Ureter (tissue), 1 donor: ENCODE measurements at places on chromosomes 6 and 20.

GRCh38 chr6:41428996-41429421, 93.6 kb downstream of the NCR2 start:
- DNase-seq, result peak; percentile 64

DNA sequence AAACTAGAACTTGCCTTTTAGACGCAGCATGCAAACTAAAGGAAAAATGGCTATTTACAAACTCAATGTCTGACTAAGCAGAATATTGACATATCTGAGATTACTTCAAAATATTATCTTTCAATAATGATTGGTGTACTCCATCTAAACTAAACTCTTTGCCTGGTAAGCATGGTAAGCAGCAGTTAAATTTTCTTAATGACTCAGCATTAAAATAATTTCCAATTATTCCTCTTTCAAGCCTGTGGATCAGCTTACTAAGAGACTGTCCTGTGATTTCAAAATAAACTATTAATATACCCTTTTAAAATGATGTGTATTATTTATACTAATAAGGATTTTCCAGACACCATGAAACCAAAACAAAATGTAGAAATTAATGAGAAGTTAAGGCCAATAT, 226.8 kb upstream of the THEMIS start:
- no peak for DNase-seq

DNA sequence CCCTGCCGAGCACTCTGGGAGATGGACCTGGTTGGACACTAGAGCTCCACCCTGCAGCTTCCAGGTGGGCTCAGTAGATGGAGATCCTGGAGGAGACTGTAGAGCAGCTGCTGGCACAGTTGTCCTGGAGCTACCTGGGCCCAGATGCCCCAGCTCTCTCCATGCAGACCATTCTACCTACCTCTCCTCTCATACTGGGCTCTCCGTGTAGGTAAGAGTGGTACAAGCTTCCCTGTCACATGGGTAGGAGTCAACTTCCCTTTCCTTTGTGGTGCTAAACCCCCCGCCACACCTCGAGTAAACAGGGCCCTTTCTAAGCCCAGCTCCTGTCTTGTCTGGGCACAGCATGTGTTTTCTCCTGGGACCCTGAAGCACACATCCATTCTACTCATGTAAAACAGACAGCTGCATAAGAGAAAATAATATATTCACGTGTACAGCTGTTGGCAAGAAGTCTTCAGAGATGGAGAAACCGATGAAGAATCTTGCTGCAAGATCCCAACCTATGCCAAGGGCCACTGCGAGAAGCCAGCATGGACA, 108.1 kb upstream of the DUSP22 start:
- DNase-seq, result peak; percentile 10

- no peak for DNase-seq
Observed at GRCh38 chr6:87714093-87714842, 12.2 kb upstream of the AKIRIN2 start.

DNA sequence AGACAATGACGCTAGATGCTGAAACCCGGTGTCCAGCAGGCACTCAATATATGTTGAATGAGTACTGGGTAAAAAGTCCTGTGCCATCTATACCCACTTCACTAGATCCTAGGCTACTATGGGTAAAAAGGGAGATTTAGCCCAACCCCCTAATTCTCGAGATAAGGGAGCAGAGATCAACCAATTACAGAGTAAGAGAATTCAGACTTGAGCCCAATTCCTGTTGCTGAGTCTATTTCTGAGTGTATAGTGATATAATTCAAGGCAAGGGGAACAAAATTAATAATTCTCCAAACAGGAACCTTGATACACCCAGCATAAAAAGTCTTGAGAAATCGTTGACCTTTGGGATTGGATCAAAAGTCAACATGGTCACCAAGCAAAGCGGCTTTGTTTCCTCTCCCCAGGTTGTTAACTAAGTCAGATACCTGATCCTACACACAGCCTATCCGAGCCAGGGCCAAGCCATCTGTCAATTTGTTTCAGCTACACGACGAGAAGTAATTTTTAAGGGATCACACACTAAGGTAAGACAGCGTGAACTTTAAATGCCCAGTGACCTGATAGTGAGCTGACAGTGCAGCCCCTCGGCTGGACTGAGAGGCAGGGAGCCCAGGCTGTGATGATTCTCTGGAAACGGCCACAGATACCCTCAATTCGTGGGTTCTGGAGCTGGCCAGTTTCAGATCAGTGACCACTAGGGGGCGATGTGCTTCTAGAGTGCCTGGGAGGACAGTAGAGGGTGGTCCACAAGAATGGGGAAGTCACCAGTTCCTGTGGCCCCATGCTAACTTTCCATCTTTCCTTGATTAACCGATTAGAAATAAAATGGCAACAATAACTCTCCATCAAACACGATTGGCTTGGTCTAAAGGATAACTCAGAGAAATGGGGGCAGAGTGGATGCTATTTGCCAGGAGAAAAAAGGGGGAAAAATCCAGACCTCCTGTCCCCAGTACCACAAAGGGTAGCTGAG, 46.2 kb downstream of the SLC22A23 start:
- DNase-seq, result no peak

DNA sequence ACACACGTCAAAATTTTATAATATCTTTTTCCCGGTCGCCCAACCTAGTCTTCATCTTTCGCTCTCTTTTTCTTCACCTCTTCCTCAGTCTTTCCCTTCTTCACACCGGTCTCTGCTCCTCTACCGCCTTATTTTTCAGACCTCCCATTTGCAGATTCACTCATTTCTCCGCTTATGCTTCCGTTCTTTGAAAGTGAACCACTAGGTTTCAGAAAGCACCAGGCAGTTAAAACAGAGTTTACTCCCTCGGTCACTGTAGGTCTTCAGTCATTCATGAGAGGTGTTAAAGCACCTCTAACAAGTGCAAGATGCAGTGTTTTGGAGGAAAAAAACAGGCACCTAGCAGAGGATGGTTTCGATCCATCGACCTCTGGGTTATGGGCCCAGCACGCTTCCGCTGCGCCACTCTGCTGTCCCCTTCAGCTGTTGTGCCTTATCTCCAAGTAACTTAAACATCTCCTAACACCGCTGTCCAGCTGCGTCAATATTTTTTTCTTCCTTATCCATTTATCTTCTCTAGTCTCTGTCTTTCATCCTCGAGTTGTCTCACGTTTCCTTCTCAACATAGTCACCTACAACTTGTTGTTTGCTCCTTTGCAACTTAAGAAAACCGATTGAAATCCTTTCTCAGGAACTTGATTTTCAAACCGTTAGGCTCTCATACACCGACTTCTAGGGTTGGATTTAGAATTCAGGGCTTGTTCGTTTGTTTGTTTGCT, 119.7 kb upstream of the ZNF184 start:
- no peak for DNase-seq

DNA sequence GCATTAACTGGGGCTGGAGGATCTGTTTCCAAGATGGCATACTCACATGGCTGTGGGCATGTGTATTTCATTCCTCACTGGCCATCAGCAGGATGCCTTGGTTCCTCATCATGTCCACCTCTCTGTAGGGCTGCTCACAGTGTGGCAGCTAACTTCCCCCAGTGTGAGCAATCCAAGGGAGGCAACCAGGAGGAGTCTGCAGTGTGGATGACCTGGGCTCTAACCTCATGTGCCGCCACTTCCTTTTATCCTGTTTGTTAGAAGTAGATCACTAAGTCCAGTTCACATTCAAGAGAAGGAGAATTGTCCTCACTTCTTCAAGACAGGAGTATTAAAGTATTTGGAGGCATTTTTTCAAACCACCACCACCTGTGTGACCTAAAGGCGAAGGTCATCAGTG, 54.4 kb downstream of the MTHFD1L start:
- no peak for DNase-seq

DNA sequence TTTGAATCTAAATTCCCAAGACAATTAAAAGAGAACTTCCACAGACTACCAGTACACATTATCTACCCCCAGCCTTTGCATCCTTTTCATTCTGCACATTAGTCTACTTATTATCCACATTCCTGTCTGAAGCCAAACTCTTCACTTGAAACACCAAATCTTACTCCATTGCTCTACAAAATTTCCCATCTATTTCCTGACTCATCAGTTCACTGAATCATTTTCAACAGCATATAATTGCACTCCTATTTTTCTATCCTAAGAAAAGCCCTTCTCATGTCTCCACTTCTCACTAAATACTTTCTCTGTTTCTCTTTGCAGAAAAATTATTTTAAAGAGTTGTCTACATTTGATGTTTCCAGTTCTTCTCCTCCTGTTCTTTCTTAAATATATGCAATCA, 239.4 kb upstream of the FERMT1 start:
- no peak for DNase-seq

DNA sequence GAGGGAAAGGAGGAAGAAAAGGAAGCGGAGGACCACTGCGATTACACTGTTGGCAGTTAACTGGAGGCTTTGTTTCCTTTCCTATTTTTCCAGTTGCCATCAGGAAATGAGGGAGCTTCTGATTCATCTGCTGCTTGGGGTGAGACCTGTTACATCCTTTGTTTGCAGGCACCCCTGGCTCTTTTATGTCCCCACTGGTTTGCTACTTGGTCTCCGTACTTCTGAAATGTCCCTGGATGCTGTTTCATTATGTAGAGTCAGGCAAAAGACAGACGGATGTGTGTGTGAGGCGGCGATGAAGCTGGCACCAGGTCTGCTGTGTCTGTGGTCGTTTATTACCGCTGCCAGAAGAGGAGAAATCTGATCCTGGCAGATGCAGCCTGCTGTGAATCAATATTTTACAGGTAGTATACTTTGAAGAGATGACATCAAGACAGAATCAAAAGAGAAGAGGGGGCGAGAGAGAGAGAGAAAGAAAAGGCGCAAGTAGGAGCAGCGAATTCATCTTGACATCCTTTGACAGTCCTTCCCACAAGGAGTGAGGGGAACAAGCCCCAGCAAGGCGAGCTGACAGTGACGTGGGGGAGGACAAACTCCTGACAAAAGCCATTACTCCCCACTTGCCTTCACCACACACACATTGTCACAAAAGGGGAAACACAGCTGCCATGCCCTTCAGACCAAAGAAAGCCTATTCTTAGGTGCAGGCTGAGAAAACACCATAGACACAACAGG, 145.9 kb upstream of the FBXL4 start:
- DNase-seq, result no peak

DNA sequence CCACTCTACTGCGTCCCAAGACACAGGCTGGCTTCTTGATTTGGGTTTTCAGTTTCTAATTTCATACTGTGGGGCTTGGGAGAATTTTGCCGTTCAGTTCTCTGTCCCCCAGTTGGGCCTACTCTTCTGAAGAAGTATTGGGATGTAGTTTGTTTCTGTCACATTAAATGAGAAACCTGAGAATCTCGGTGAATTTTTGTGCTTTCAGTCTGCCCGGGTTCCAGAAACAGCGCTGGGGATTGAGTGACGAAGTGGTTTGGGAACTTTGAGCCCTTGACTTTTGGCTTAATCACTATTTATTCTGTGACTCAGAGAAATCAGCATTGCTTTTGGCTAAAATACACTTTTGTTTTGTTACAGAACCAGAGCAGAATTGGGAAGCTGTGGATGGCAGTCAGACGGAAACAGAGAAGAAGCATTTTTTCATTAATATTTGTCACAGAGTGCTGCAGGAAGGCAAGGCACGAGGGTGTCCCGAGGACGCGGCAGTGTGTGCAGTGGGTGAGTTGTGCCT, 74.0 kb downstream of the IGF2R start:
- DNase-seq, result no peak

DNA sequence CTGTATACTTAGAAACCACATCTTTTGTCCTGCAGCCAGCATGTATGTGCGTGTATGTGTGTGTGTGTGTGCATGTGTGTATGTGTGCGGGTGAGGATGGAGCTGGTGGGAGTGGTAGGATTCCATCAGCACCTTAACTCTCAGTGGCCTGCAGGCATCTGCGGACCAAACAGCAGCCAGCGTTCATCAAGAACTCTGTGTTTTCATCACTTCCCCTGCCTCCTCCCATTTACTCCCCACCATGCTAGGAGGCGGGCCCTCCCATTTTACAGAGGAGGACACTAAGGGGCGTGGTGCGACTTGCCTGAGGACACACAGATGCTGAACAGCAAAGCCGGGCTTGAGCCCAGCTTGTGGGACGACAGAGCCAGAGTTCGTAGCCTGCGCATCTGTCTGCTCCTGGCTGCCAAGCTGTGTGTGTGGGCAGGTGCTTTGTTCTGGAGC, 8.9 kb downstream of the VSTM2L start:
- DNase-seq, result peak; percentile 53

GRCh38 chr6:90126839-90127238, 169.8 kb downstream of the BACH2 start:
- DNase-seq, result no peak

GRCh38 chr6:52059821-52060220, 27.6 kb downstream of the PKHD1 start:
- DNase-seq, result no peak

- no peak for DNase-seq
Observed at GRCh38 chr6:165042912-165043311, 266.5 kb downstream of the C6orf118 start.

DNA sequence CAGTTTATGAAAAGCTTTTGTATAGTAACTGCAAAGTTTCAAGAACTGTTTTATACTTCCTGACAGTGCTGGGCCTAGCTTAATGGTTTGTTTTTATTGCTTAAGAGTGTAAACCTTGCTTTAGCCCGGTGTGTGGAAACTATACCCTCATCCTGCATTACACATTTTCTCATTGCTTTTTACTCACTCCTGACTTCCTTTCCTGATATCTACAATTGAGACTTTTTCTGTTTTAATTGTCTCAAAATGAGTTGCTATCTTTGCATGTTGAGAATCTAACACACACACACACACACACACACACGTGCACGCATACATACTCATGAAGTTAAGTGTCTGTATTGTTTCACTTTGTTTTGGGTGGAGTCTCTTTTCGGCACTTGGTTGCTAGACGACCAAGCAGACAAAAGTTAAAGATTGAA, 16.7 kb downstream of the BMP2 start:
- DNase-seq, result no peak

GRCh38 chr6:148134592-148134991, 208.0 kb upstream of the SASH1 start:
- DNase-seq, result no peak

DNA sequence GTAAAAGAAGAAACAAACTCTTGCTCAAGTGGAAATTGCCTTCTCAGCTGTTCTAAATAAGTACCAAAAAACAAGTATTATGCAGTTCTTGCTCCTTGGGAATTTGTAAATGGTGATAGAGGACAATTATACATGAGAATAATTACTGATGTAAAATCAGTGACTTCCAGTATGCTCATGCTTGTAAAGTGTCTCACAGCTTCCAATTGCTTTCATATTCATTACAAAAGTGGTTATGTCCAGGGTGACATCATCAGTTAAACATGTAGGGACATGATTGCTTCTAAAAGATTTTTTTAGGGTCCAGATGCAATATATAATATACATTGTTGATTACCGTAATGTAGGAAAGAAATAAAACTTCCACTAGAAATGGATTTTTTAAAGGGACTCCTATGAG, 122.8 kb upstream of the B3GAT2 start:
- no peak for DNase-seq

GRCh38 chr6:134035823-134036296, 16.6 kb downstream of the SLC2A12 start:
- no peak for DNase-seq

- DNase-seq, result peak; percentile 77
Observed at GRCh38 chr6:80457439-80457933, 351.0 kb downstream of the BCKDHB start.
